ENCODE measurements at places on chromosomes 11 and 22. TPM values are rescaled to one million over a fixed set of nuclear protein-coding genes. Genes with fewer than 3 reads are reported as not detected.

MAPK8IP1 gene
- 5.1 TPM for total RNA-seq

MUC2 gene
- not detected for total RNA-seq

- no peak for DNase-seq
These were observed 566.4 kb downstream of the METTL15 start for GRCh38 chr11:28674433-28675103.

GRCh38 chr11:75349521-75350116, 1.8 kb downstream of the ARRB1 start:
- DNase-seq = no peak

- no peak for DNase-seq
These were observed 94.0 kb upstream of the SEZ6L start for GRCh38 chr22:26075251-26075650.

DNA sequence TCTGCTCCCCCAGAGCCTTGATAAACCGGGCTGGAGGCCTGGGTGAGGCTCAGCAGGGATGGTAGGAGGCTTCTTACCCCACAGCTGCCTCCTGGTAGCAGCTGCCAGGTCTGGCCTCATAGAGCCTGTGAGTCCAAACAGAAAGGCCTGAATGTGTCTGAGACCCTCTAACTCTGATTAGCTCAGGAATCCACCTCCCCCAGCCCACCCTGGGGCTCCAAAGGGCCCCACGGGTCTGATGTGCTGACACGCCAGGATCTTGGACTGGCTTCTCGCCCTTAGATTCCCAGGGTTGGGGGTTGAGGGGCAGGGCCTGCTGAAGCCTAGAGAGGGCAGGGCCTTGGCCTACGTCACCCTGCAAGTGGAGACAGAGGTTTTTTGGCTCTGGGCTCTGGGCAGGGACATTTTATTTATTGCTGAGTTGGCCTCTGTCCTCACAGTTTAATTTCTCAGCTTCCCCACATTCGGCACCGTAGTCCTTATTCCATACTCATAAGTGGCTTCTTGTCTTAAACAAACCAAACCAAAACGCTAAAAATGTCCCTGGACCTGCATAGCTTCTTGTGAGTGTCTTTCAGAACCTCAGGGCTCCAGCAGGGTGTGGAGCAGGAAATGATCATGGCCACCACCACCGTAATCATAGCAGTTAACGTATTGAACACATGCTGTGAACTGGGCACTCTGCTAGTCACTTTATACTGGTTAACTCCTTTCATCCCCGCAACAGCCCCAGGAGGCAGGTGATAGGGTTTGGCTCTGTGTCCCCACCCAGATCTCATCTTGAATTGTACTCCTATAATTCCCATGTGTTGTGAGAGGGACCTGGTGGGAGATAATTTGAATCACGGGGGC, 25.1 kb downstream of the KIAA1671 start:
- DNase-seq = no peak

GRCh38 chr11:33344611-33345010, 87.4 kb downstream of the HIPK3 start:
- DNase-seq = no peak

GRCh38 chr11:69840371-69841169, 21.4 kb upstream of the FGF3 start:
- no peak for DNase-seq

GRCh38 chr22:24758164-24758799, 16.2 kb downstream of the PIWIL3 start:
- DNase-seq = no peak

DNA sequence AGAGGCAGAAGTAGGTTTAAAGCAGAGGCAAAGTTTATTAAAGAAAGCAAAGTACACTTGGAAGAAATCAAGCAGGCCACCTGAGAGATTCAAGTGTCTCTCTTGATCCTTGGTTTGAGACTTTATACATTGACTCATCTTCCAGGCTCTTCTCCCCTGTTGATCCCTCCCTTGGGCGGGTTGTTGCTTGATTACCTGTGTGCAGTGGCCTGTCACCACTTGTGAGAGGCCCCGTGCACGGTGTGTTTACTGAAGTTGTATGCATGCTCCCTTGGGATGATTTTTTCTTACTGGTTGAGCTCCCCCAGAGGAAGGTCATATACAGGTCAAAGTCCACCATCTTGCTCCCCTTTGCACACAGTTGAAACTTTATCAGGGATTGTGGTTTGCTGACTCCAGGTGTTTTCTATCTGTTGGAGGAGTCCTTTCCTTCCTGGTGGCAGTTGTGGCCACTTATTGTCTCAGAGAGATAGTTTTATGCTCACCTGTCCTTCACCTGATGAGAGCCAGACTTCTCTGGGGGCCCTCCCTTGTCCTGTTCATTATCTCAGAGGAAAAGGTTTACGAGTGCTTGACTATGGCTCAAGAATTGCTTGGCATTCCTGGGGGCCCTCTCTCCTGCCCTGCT, 16.3 kb upstream of the RBMXL2 start:
- DNase-seq = no peak

DNA sequence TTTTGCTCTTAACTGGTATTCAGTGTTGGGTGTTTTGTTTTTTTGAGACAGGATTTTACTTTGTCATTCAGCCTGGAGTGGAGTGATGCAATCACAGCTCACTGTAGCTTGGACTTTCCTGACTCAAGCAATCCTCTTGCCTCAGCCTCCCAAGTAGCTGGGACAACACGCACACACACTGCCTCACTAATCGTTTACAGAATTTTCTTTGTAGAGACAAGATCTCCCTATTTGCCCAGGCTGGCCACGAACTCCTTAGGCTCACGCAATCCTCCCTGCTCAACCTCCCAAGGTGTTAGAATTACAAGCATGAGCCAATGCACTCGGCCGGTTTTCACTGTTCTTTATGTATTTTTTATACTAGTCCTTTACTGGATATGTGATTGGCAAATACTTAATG, 51.0 kb upstream of the IGLL5 start:
- no peak for DNase-seq

PPFIBP2 gene
- 1.6 TPM for total RNA-seq

PIK3IP1 gene
- 16.4 TPM for total RNA-seq

OR10W1 gene
- total RNA-seq = not detected

DNA sequence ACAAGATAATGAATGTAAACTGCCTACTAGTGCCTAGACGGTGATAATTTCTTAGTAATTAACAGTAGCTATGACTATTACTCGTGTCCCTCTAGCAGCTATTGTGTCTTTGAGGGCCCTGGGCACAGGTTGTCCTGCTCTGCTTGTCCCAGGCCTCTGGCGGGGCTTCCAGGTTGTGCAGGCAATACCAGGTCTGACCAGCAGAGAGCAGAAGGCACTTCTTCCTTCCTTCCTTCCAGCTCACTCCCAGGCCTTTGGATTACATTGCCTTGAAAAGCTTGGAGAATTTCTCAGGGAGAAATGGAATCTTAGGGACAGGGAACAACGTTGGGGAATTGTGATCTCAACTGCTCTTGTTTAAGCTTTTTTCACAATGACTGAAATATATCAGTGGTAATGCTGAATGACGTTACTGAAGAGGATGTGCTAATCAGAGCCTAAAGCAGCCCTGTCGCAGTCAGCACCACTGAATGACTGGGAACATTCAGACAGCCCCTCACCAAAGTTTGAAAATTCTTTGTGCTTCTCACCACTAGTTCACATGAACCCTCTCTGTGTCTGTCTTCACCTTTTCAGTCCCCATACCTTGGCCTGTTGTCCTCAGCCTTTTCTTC, 8.4 kb upstream of the CCKBR start:
- DNase-seq = no peak

TBX10 gene
- total RNA-seq = not detected

TEX12 gene
- total RNA-seq = not detected
